ENCODE measurements at places on chromosomes 6 and 20.

DNA sequence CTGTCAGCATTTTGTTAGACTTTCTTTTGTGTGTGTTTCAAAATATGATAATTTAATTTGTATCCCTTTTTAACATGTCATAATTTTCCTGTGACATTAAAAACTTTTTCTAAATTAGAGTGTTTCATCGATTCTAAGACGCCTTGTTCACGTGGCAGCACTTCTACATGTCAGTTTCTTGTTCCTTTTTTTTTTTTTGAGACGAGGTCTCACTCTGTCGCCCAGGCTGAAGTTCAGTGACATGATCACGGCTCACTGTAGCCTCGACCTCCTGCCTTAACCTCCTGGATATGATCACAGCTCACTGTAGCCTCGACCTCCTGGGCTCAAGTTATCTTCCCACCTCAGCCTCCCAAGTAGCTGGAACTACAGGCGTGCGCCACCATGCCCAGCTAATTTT lies 27.6 kb upstream of the ADRM1 start:
- no peak for DNase-seq

- no peak for DNase-seq
Observed at GRCh38 chr6:126064748-126065401, 78.5 kb downstream of the TRMT11 start.

DNA sequence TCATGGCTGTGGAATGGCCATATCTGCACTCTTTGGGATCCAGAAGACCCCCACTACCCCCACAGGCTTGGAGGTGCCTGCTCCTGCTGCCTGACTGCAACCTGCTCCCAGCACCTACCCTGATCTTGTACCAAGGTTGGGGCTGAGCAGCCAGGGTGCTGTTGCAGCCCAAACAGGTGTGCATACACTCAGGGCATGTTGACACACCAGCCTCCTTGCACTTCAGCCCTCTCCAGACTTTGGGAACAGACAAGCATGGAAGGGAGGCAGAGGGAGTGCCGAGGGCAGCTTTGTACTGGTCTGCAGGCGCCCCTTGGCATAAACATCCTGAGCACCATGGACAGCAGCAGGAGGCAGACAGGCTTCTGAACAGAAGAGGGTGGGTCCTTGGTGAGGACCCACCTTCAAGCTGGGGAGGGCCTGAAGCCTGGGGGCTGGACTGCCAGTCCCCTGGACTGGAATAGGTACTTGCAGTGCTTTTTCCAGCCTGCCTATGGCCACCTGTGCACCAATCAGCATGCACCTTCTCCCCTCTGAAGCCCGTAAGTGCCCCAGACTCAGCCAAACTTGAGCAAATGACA lies 1675.8 kb downstream of the HACE1 start:
- no peak for DNase-seq

DNA sequence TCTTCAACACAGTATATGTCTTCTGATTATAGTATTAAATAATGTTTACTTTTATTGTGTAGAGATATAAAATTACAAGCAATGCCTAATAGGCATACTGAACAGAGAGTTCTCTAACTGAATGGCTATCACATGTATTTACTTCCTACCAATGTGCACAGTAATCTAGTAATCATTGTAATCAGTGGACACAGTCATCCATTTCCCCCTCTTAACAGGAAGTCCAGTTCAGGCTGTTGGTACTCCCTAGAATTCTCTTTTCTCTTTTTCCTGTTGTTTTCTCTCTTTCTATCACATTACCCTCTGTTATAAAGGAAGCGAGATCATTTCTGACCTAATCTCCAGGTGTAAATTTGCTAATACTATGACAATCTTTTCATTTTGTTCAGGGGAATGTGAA lies 172.5 kb downstream of the HTR1B start:
- no peak for DNase-seq

- DNase-seq: no peak
Observed at GRCh38 chr20:8971669-8972316, 97.1 kb upstream of the PLCB4 start.

DNA sequence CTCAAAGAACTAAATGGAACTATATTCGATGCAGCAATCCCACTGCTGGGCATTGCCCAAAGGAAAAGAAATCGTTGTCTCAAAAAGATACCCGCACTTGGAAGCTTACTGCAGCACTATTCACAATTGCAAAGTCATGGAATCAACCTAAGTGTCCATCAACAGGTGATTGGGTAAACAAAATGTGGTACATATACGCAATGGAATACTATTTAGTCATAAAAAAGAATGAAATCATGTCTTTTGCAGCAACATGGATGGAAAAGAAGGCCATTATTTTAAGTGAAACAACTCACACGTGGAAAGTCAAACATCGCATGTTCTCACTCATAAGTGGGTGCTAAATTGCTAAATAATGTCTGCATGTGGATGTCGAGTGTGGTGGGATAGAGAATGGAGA lies 70.9 kb upstream of the MPC1 start:
- DNase-seq: no peak

- DNase-seq: no peak
Observed at GRCh38 chr6:73062837-73063236, 162.5 kb downstream of the KHDC1L start.

GRCh38 chr6:77450924-77451323 lies 12.4 kb downstream of the HTR1B start:
- no peak for DNase-seq

DNA sequence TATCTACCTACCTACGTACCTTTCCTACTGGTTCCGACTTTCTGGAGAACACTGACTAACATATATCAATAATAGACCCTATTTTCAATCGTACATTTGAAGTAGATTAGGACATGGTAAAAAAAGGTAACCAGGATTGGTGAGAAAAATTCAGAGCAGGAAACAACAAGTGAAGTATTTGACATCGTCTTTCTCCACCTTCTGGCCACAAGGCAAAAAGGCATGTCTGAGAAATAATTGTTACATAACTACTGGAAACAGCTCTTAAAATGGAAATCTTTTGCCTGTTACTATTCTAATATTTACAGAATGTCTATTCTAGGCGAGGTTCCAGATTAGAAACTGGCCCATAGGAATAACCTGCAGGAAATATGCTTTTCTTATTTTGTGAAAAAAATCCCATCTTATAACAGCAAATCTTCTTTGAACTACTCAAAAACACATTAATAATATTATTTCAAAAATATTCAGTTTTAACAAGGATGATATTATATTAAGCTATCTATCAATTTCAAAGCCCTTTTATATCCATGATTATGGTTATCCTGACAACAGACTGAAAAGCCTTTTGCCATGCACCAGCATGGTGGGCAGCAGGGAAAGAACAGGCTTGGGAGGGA lies 80.8 kb downstream of the RCAN2 start:
- DNase-seq: no peak

DNA sequence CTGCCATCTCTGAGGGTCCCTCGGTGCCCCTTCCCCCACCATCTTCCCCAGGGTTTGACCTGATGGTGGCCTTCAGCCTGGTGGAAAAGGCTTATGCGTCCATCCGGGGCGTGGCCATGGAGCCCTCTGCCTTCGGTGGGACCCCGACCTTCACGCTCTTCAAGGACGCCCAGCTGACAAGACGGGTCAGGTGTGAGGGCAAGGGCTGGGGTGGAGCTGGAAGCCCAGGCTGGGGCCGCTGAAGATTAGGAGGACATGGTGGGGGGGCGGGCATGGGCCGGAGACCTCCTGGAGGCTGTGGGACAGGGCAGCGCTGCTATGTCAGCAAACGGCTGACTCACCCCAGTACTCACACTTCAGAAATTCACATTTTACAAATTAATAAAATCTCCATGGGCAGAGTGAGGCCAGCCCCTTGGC lies 23.5 kb downstream of the COL20A1 start:
- DNase-seq: no peak

- DNase-seq: no peak
Observed at GRCh38 chr6:170584954-170585498, 589 bp upstream of the PDCD2 start.

DNA sequence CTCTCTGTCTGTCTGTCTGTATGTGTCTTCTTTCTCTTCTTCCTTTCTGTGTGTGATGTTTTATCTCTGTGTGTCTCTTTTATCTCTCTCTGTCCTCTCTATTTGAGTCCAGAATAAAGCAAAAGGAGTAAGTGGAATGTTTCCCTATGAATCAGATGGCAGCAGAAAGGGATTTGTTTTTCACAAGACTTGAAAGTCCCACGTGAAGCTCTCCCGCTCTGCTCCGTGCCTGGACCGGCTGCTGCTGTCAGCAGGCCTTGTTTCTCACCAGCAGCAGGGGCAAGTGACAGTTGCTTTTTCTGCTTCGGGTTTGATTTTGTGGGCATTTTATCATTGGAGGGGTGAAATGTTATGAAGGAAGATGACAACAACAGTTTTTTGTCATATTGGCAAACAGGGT lies 212.7 kb downstream of the PACRG start:
- no peak for DNase-seq

GRCh38 chr6:145015739-145016558 lies 719.4 kb downstream of the EPM2A start:
- no peak for DNase-seq

DNA sequence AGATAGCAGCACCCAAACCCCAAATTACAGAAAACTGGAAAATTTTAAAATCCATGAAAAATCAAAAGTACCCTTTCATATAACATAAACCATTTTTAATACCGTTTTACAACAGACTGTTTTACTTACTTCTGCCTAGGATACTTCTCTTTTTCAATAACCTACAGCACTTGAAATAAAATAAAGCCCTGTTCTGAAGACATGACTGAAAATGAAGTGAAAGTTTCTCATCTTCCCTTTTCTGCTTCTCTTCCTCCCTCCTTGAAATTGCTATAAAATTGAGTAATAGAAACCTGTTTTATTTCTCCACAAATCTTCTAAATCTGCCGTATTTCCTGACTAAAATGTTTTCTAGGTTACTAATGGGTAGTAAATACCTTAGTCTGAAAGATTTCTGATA lies 20.3 kb downstream of the MMS22L start:
- no peak for DNase-seq

DNA sequence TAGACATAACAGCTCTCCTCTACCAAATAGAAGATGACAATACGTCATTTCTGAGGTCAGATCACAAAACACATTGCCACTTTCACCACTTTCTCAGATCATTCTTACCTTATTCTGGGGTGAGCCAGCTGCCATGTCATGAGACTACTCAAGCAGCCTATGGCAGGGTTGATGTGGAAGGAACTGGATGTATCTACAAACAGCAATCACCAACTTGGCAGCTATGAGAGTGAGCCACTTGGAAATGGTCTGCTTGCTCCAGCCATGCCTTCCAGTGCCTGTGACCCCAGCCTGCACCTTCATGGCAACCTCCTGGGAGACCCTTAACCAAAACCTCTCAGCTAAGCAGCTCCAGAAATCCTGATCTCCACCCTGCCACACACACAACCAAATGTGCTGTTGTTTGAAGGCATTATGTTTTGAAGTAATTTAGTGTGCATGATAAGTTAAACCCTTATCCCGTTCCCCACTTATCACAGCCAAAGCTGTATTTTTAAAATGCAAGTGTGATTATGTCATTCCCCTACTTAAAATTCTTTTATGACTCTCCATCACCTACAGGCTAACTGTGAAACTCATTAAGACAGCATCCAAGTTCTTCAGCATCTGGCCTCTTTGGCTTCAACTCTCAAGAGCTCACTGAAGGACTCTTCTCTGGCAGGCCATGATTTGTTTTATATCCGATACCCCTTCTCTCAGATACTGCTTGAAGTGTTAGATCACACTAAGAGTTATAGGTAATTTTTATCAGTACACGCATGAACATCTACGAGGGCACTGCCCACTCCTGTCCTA lies 150.6 kb downstream of the LY86 start:
- DNase-seq: peak; percentile 62

DNA sequence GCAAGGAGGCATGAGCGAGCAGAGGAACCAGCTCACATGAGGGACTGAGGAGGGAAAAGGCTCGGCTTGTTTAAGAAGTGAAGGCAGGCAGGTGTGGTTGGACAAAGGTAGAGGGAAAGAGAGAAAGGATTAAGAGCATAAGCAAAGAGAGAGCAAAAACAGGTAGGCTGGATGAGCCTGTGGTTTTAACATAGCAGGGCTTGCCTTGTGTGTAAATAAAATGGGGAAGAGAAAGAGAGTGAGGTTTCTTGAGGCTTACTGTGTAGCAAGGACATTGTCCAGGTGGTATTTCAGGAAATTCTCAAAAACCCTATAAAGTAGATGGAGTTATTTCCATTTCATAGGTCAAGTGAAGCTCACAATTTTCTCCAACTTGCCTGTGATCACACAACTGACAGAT lies 93.9 kb upstream of the HDAC2 start:
- DNase-seq: no peak

DNA sequence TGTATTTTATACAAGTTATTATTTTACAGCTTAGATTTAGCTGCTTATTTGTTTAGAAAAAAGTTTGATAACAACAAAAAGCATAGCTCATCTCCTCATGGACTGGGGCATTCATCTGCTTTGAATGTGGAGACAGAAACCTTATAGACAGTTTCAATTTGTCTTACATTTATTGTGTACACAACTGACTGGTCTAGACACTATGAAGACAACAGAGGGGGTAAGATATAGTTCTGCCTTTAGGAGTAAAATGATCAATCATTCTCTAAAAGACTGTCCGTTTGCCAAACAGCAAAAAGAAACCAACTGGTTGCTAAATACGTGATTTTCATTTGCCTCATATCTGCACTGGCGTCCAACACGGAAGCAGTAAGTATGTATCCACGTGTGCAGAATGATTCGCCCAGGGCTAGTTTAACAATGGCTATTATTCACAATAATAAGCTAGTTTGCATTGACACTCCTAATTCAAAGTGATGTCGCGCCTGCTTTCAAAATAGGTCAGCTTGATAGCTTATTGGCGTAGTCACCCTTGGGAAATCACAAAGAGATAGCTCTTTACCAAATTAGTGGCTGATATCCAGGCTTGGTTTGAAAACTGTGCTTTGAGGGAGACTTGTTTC lies 153.6 kb downstream of the BMP2 start:
- no peak for DNase-seq

GRCh38 chr20:58718729-58719128 lies 26.1 kb downstream of the NPEPL1 start:
- no peak for DNase-seq

DNA sequence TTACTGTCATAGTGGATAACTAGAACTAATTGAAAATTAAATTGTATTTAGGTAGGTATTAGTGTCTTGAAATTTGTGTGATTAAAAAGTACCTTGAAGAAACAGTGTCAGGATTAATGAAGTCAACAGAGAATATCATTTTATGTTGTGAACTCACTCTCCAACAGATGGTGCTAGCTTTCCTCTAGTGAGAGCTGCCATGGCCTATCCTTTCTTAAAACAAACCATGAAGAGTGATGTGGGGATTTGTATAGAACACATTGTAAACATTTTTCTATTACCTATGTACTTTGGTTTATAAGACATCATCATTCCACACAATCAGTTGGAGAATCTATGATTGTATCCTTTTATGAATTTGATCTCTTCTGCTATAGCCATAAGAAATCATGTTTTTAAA lies 4.8 kb upstream of the SRSF12 start:
- peak; percentile 21 for DNase-seq

DNA sequence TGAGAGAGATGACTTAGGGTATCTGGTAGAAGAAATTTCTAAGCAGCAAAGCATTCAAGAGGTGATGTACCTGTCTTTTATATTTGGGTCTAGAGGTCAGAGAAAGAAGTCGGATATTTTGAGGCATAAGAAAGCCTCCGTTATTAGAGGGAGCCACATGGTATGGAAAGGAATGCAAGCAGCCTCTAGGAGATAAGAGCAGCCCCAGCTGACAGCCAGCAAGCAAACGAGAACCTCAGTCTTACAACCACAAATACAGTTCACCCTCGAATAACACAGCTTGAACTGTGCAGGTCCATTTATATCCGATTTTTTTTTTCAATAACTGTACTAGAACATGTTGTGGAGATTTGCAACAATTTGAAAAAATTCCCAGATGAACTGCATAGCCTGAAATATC lies 190.7 kb upstream of the VGLL2 start:
- no peak for DNase-seq

Data from NCI-H524 (cell line).